Thyroid gland (tissue), 4 donors: ENCODE measurements at places on chromosomes 5 and 9. TPM values are rescaled to one million over a fixed set of nuclear protein-coding genes. Genes with fewer than 3 reads are reported as not detected.

GPR150 gene
- 0.42 TPM for total RNA-seq

GLIPR2 gene
- total RNA-seq = 15.6 TPM

IRX4 gene
- not detected for total RNA-seq

TLX3 gene
- not detected for total RNA-seq

TMEM215 gene
- total RNA-seq = not detected

KLHL3 gene
- 26.7 TPM for total RNA-seq

FGF1 gene
- 1.0 TPM for total RNA-seq

DNA sequence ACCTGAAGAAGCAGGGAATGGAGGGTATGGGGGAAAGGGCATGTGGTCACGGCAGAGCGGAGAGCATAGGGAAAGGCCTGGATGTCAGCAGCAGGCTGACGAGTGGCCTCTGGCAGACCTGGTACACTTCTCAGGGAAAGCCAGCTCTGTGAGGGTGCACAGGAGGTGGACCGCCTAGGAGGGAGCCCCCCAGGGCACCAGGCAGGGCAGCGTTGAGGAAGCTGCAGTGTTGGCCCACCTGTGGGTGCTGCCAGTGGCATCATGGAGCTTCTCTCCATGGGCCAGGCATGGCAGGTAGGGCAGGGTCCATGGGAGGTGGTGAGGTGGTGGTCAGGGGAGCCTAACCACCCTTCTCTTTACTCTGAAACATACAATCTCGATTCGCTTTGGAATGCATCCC lies 143.0 kb upstream of the PITX1 start:
- H3K4me3 ChIP-seq = no peak overlapping the region
- H3K36me3 ChIP-seq = no peaks in the 10 kb centered on the region
- no peaks in the 10 kb centered on the region for H3K27me3 ChIP-seq
- H3K27ac ChIP-seq = no peak overlapping the region
- no peaks in the 10 kb centered on the region for H3K4me1 ChIP-seq

GRCh38 chr5:96961053-96961452 lies 25.2 kb downstream of the LNPEP start:
- H3K27ac ChIP-seq = no peak overlapping the region
- DNase-seq = no peak
- H3K27me3 ChIP-seq = no peaks in the 10 kb centered on the region
- H3K4me3 ChIP-seq = no peak overlapping the region

- H3K27me3 ChIP-seq = no peaks in the 10 kb centered on the region
- no peak overlapping the region for H3K27ac ChIP-seq
- H3K36me3 ChIP-seq = no peaks in the 10 kb centered on the region
Observed at GRCh38 chr9:10144355-10144754, 468.4 kb downstream of the PTPRD start.

- peaks cover 5% of the 10 kb centered on the region for H3K4me1 ChIP-seq
- no peaks in the 10 kb centered on the region for H3K27me3 ChIP-seq
- DNase-seq = peak; percentile 33
- H3K36me3 ChIP-seq = no peaks in the 10 kb centered on the region
Observed at GRCh38 chr5:124527220-124527991, 219.0 kb downstream of the ZNF608 start.

DNA sequence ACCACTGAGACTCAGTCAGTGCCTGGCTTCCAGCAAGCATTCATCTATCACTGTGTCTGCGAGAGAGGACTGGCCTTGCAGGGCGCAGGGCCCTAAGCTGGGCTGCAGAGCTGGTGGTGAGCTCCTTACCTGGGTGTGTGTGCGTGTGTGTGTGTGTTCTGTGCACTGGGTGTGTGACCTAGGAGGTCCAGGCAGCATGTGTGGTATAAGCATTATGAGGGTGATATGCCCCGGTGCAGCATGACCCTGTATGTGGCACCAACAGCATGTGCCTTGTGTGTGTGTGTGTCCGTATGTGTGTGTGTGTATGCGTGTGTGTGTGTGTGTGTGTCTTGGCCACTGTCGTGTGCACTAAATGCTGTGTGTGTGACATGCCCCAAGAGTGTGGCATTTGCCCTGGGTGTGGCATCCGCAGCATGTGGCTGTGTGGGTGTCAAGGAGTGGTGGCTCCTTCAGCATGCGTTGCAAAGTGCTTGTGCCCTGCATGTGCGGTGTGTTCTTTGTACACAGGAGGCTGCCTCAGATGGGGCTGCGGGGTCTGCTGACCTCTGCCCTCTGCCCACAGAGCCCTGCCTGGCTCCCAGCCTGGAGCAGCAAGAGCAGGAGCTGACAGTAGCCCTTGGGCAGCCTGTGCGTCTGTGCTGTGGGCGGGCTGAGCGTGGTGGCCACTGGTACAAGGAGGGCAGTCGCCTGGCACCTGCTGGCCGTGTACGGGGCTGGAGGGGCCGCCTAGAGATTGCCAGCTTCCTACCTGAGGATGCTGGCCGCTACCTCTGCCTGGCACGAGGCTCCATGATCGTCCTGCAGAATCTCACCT lies 3.3 kb downstream of the FGFR4 start:
- H3K27me3 ChIP-seq = no peaks in the 10 kb centered on the region
- no peak overlapping the region for H3K4me3 ChIP-seq
- no peak for DNase-seq
- H3K36me3 ChIP-seq = no peaks in the 10 kb centered on the region
- H3K4me1 ChIP-seq = peaks cover 9% of the 10 kb centered on the region

DNA sequence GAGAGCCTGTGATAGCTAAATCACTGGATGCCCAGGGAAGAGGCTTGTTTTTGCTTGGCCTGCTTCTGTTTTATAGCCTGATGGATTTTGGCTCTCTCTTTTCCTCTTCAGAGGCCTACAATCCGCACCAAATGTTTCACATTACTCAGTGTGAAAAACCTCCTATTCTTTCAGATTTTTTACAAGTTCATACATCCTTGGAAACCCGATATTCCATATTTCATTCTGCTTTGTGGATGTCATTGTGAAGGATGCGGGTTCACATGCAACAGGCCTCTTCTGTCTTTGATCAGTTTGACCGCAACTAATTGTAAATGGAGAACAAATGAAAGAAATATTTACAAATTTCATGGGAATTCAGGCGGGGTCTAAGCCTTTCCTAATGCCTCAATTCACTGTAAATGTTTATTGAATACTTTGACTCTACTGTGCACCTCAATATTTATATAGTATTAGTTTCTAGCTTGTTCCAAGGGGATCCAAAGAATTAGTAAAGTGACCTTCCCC lies 269.9 kb downstream of the DMRT2 start:
- H3K27ac ChIP-seq = no peak overlapping the region
- no peak overlapping the region for H3K4me3 ChIP-seq
- no peaks in the 10 kb centered on the region for H3K36me3 ChIP-seq
- DNase-seq = no peak
- no peaks in the 10 kb centered on the region for H3K4me1 ChIP-seq
- H3K27me3 ChIP-seq = no peaks in the 10 kb centered on the region

- H3K27me3 ChIP-seq = no peaks in the 10 kb centered on the region
- peaks cover 5% of the 10 kb centered on the region for H3K4me1 ChIP-seq
- no peak for DNase-seq
- peaks cover 13% of the 10 kb centered on the region for H3K36me3 ChIP-seq
- H3K4me3 ChIP-seq = no peak overlapping the region
Observed at GRCh38 chr9:35085078-35085477, 5.3 kb upstream of the FANCG start.

DNA sequence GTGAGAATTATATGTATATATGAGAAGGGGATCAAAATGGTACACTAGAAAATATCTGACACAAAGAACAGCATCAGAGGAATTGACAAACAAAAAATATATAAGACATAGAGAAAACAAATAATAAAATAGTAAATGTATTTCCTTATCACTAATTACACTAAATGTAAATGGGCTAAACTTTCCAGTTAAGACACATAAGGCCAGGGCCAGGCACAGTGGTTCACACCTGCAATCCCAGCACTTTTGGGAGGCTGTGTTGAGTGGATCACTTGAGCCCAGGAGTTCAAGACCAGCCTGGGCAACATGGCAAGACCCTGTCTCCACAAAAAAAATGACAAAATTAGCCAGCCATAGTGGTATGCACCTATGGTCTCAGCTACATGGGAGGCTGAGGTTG lies 8.5 kb downstream of the FBXL17 start:
- H3K4me1 ChIP-seq = peaks cover 8% of the 10 kb centered on the region
- DNase-seq = no peak
- H3K4me3 ChIP-seq = no peak overlapping the region
- no peak overlapping the region for H3K27ac ChIP-seq
- H3K36me3 ChIP-seq = no peaks in the 10 kb centered on the region
- H3K27me3 ChIP-seq = no peaks in the 10 kb centered on the region

DNA sequence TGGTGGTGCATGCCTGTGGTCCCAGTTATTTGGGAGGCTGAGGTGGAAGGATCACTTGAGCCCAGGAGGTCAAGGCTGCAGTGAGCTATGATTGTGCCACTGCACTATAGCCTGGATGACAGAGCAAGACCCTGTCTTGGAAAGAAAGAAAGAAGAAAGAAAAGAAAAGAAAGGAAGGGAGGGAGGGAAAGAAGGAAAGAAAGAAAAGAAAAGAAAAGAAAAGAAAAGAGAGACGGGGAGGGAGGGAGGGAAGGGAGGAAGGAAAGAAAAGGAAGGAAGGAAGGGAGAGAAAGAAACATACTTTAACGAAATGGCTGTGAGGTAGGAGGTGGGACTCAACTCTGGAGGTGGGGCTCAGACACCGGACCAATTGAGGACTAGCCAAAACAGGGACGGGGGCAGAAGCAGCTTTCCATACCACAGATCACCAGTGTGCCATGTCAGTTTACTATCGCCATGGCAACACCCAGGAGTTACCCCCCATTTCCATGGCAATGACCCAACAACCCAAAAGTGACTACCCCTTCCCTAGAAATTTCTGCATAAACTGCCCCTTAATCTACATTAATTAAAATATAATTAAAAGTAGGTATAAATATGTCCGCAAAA lies 21.3 kb downstream of the PTGES start:
- H3K4me3 ChIP-seq = no peak overlapping the region
- DNase-seq = no peak
- H3K27ac ChIP-seq = no peak overlapping the region

GRCh38 chr9:75814667-75815066 lies 75.8 kb upstream of the PCSK5 start:
- DNase-seq = no peak
- H3K4me1 ChIP-seq = no peaks in the 10 kb centered on the region
- no peaks in the 10 kb centered on the region for H3K36me3 ChIP-seq
- H3K4me3 ChIP-seq = no peak overlapping the region

DNA sequence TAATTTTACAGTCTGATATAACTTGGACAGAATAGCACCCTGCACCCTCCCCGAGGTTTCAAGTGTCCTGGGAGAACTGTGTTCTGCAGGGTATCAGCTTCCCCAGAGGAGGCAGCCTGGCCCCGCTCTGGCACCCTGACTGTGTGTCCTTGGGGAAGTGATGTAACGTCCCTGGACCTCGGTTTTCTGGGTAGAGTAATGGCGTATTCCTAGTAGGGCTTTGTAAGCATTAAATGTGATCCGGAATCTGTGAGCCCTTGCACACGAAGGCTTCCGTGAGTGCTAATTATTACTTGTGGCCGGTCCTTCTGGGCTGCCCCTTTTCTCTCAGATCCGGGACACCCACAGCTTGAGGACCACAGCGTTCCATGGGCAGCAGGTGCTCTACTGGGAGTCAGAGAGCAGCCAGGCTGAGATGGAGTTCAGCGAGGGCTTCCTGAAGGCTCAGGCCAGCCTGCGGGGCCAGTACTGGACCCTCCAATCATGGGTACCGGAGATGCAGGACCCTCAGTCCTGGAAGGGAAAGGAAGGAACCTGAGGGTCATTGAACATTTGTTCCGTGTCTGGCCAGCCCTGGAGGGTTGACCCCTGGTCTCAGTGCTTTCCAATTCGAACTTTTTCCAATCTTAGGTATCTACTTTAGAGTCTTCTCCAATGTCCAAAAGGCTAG lies 1.0 kb upstream of the CACFD1 start:
- no peaks in the 10 kb centered on the region for H3K27me3 ChIP-seq
- peaks cover 6% of the 10 kb centered on the region for H3K4me1 ChIP-seq

- no peaks in the 10 kb centered on the region for H3K27me3 ChIP-seq
- no peak overlapping the region for H3K27ac ChIP-seq
- H3K4me3 ChIP-seq = no peak overlapping the region
Observed at GRCh38 chr5:53478411-53479044, 1.9 kb upstream of the FST start.

DNA sequence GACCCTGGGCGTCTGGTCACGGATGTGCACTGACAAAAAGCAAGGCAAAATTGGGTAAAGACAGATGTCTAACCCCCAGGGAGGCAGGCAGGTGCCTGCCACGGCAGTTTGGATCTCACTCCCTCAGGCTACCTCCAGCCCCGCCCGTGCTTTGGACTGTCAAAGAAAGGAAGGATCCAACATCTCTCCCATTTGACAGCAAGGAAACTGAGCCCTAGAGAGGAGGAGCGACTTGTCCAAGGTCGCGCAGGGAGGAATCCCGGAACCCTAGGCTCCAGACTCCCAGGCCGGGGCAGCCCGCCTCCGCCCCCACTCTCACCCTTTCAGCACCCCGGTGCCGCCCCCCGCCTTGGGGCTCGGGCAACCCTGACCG lies 376 bp downstream of the GOLGA1 start:
- H3K4me3 ChIP-seq = peak overlapping the region; percentile 66
- H3K27me3 ChIP-seq = no peaks in the 10 kb centered on the region
- peaks cover 6% of the 10 kb centered on the region for H3K4me1 ChIP-seq

- H3K27ac ChIP-seq = no peak overlapping the region
- no peaks in the 10 kb centered on the region for H3K4me1 ChIP-seq
- no peak for DNase-seq
- H3K36me3 ChIP-seq = no peaks in the 10 kb centered on the region
- no peaks in the 10 kb centered on the region for H3K27me3 ChIP-seq
Observed at GRCh38 chr9:107945961-107946360, 456.4 kb upstream of the KLF4 start.

GRCh38 chr9:123445981-123446610 lies 90.1 kb downstream of the CRB2 start:
- no peaks in the 10 kb centered on the region for H3K36me3 ChIP-seq
- H3K4me1 ChIP-seq = peaks cover 15% of the 10 kb centered on the region
- peak overlapping the region; percentile 7 for H3K27ac ChIP-seq
- H3K4me3 ChIP-seq = no peak overlapping the region
